ENCODE measurements at places on chromosomes 2 and 18.

DNA sequence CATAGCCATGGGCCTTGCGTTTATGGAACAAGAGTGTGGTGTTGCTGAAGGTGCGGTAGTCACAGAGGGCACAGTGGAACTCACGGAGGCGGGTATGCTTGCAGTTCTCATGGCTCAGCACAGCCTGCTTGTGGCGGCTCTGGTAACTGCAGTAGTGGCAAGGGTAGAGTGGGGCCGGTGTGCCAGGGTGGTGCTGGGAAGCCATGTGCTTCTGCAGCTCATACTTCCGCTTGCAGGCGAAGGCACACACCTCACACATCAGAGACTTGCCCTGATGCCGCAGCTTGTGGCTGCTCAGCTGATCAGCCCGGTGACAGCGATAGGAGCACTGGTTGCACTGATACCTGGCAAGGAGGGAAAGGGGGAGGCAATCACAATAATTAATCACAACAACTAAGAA is 14.7 kb downstream of the ZNF142 start:
- no peak for DNase-seq

DNA sequence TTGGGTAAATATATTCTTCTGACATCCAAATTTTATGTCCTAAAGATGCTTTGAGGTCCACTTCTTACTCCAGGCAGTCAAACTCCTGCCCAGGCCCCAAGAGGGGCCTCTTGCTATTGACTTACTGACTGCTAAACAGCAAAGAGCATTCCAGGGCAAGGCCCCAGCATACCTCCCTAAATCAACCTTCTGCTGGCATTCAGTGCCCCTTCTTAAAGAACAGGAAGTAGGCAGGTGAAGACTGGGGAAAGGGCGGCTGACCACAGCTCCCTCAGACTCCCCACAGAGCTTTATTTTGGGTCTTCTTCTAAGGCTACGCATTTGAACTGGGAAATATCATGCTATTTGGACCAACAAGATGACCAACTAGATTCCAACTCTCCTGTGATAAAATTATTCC is 68.9 kb downstream of the USP40 start:
- DNase-seq = no peak

GRCh38 chr2:149611100-149611820 is 23.7 kb upstream of the MMADHC start:
- DNase-seq = no peak

DNA sequence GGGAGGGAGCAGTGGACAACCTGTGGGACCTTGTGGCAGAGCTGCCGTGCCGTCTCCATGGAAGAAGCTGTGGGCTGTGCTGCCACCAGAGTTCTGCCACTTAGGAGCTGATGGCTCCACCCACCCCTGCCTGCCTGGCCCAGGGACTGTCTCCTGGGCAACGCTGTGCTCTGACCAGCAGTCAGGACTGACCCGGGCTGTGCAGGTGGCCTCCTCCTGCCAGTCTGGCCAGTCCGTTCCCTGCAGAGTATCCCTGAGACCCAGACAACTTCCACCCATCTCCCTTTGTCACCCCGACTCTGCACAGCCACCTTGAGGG is 12.8 kb downstream of the ASIC4 start:
- DNase-seq = no peak

DNA sequence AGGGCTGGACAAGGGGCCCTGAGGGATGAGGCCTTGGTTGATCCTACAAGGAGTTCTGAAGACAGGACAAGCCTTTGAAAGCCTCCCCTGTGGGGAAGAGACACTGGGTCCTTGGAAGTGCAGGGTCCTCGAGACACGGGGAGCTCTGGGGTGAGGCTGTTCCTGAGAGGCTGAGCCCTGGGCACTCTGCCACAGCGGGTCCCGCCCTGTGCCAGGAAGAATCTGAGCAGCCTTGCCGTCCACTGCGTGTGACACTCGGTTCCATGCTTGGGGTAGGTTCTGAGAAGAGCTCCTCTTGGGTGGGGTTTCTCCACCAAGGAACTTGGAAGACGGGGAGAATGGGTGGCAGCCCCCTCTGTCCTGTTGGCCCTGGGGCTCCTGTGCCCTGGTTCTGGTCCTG is 13.9 kb downstream of the SNTG2 start:
- no peak for DNase-seq

- no peak for DNase-seq
Measured at GRCh38 chr2:30197570-30198192, 33.7 kb upstream of the LBH start.

- DNase-seq = no peak
Measured at GRCh38 chr2:65800998-65801397, 368.6 kb upstream of the SPRED2 start.

DNA sequence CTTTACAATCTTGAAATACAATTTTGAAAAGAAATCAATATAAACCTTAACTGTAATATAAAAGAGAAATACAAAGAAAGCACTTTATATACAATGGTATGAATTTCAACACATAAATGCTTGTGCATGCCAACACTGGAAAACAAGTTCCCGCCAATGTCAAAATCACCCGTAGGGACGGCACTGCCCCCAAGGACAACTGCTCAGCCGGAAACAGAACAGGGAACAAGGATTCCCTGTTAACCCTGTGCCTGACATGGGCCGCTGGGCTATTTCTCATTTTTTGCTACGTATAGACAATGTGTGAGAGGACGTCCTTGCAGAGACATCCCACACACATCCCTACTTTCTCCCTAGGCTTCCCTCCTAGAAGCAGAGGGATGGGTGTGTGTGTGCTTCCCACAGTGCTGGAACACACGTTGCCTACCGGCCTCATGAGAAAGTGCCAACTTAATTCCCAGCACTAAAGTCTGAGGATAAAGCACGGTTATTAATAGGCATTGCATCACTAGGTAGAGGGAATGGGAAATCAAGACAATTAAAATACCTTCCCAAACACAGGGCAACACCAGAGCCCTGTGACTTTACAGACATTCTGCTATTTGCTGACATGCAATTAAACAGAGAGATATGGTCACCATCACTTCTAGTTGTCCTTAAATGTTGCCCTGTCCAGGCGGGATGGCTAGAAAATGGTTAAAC is 14.4 kb downstream of the AFG3L2 start:
- DNase-seq = no peak

- no peak for DNase-seq
Measured at GRCh38 chr2:3756306-3756705, 52.9 kb downstream of the DCDC2C start.

- DNase-seq = no peak
Measured at GRCh38 chr2:182014284-182014683, 28.6 kb downstream of the PPP1R1C start.
